ENCODE measurements at places on chromosomes 12 and 14.

- no peak for DNase-seq
These were observed 26.9 kb upstream of the LGALS3 start for GRCh38 chr14:55102141-55102621.

DNA sequence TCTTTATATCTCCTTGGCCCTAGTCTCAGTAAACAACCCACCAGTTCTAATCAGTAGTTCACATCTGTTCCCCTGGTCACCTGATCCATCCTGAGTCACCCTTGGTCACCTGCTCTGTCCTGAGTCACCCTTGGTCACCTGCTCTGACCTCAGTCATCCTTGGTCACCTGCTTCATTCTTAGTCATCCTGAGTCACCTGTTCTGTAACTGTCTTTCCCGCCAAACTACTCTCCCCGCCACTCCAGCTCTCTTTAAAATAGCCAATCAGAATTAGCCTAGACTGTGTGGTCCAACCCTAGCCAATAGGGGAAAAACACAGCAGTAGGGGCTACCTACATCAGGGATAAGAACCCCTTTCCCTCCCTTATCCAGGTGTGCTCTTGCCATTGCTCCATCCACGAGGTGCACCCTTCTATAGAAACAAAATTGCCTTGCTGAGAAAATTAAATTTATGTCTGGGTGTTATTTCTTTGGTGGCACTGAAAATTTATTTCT, 245.4 kb upstream of the DIO3 start:
- no peak for DNase-seq

DNA sequence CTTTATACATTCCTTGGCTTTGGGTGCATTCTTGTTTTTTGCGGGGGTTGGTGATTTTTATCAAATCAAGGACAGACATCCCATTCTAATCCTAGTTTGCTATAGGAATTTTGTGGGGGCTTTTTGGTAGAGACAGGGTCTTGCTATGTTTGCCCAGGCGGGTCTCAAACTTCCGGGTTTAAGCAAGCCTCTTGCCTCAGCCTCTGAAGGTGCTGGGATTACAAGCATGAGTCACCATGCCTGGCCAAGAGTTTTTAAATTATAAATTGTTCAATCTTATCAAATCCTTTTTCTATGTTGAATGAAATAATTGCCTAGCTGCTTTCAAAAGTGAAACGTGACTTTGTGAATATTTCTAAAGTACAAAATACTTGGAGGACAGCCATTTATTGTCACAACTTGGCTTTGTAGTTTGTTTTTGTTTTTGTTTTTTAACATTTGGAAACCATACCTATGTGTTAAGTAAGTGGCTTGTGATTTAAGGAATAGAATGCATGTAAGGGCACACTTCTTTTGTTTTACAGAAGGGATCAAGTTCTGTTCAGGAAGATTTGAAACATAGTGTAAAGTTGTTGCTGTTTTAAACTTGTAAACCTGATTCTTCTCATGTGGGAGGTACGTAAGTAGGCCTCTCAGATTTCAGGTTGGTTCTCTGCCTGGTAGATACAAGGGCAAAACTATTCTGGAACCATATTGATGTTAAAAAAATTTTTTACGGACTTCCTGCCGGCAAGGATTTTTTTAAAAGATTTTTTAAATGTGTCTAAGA, 13.4 kb downstream of the MARK3 start:
- DNase-seq: no peak

DNA sequence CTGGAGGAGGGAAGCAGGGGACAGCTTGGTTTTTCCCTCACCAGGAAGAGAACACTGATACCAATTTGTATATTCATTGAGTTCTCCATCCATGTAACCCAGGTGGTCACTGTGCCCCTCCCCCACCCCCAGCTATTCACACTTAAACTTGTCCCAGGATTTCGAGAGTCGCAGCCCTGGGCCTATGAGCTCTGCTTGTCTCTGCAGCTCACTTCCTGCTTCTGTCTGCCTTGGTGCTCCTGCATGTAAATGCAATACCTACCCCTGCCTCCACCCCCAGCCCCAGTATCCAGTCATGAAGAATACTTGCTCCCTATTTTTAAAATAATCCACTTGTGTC, 452.2 kb downstream of the BCL11B start:
- no peak for DNase-seq

- DNase-seq: no peak
These were observed 137.5 kb downstream of the NUAK1 start for GRCh38 chr12:106001105-106001836.

DNA sequence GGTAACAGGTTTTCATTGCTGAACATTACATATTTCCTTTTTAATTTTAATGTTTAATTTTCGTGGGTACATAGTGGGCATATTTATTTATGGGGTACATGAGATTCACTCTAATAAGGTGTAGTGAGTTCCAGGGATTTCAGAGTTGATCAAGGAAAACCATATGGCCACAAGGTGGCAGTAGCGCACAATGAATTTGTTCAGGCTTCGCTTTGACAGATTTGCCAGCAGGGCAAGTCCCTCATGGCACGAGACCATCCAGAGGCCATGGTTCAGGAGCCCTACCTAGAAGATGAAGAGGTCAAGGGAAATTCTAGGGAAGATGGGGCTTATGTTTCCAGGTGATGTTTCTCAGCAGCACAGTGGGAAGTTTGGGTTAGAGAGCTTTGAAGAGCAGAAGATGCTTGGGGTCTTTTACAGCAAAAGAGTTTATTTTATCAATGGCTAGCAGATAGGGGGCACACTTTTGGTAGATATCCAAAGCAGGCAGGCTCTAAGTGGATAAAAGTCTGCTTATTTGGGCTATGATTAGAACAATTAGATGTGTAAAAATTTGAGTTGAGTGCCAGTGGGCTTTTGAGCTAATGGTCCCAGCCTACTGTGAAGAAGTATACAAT, 1004.4 kb downstream of the AACS start:
- no peak for DNase-seq

- DNase-seq: no peak
These were observed 157.6 kb downstream of the DPF3 start for GRCh38 chr14:72736308-72736707.

GRCh38 chr14:49160983-49161382, 425.2 kb downstream of the RPS29 start:
- no peak for DNase-seq

DNA sequence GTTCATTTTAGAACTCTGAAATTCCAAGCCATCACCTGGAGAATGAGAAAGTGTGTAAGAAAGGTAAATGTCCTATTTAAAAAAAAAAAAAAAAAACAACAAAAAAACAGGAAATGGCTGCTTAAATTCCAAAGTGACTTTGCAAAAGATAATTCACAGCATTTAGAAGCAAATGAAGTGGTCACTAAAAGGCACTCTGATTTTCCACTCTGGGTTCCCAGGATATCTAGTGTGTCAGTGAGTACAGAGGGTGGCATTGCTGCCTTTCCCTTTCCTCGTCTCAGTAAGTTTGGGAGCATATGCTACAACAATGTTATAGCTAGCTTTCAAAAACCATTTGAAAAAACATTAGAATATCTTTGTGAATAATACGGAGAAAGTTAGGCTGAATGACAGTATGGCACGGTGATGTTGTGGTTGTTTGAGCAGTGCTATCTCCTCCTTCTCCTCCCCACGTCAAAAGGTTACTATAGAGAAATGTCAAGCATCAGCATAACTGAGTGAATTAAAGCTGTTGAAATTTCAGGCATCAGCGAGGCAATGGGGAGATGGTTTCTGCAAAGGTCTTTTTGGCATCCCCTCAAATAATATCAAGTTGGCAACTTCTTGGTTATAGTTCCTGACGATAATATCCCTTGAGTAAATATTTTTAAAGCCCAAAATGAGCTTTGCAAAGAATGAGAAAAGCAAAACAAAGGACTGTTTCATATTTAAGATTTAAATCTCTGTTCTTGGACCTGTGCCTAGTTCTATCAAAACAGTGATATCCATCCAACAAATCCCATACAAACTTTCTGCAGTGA, 164.5 kb upstream of the E2F7 start:
- no peak for DNase-seq

GRCh38 chr12:92756898-92757596, 54.3 kb downstream of the PLEKHG7 start:
- no peak for DNase-seq

GRCh38 chr12:57191410-57191809, 25.2 kb upstream of the NXPH4 start:
- no peak for DNase-seq

GRCh38 chr14:68513838-68514607, 278.8 kb downstream of the ZFP36L1 start:
- DNase-seq: no peak

- DNase-seq: no peak
These were observed 144.4 kb downstream of the CAND1 start for GRCh38 chr12:67413577-67413976.

DNA sequence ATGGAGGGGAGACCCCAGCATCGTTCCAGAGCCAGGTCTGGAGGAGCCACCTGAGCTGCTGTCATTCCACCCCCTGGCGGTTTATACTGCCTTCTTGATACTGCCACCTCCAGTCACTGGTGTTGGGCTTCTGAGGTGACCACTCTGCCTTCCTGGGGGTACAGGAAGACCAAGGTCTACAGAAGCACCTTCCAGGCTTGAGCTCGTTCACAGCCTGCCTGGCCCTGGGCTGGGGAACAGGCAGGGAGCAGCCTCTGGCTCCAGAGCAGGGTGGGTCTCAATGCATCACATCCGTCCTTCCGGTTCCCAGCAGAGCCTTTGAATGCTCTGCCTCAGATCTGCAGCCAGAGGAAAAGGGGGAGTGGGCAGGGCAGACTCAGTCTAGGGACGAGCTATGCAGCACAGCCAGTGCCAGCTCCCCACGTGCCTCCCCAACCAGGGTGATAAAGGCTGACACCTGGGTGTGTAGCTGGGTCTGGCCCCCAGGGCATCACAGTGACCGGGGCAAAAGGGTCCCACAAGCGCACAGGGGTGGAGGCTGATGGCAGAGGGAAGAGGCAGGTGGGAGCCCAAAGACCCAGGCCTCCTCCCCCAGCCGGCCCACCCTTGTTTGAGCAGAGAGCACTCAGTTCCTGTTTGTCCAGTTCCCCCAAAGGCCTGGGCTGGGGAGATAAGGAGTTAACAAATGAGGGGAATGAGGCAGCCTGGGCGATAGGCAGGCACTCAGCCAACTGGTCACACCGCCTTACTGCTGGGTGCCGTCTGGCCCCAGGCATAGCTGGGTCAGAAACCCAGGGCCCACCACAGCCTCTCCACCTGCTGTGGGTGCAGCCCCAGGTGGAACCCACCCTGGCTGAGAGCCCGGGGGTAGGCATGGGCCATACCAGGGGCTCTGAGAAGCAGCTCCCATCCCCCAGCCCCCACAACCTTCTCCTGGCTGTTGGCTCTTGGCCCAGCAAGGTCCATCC, 17.1 kb downstream of the DEGS2 start:
- no peak for DNase-seq

DNA sequence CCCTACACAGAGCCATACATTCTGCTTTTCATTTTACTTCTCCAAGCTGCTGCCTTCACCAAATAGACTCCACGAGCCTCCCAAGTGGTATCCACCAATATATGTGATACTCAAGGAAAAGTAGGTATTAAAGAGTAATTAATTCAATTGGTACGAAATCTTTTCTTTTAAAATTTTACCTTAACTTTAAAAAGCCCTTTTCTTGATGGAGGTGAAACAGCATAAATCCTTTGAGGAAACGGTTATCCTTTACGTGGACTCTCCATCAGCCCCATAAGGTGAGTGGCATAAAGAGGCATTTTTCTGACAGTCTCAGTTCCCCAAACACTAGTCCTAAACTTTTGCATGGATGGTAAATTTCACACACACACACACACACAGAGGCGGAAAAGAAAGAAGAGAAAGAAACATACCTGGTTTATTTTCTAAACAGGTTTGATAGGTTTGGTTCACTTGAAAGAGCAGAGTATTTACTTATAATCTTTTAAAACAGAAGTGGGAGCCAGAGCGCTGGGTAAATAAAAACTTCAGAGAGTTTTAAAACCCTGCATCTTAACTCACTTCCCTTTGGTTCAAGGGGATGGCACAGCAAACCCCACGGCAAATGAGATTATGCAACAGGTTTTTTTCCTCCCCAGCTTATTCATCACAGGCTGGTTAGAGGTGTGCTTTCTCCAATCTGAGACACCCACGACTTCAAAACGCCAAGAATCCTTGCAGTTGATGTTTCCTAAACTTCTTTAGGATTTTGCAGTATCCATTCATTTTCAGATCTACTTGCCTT, 1.9 kb downstream of the DUSP16 start:
- DNase-seq: peak; percentile 85
